ENCODE measurements at places on chromosomes 2 and 18. TPM values are rescaled to one million over a fixed set of nuclear protein-coding genes. Genes with fewer than 3 reads are reported as not detected.
A peak's percentile ranks its signal among the peaks of the same experiment; 100 is the strongest.

- no peak for DNase-seq
Observed at GRCh38 chr2:78245394-78246135, 723.4 kb upstream of the LRRTM4 start.

- DNase-seq: no peak
Observed at GRCh38 chr2:64946769-64947247, 42.4 kb upstream of the SLC1A4 start.

GRCh38 chr18:52451256-52451655 is 111.3 kb downstream of the DCC start:
- DNase-seq: no peak

Gene TUBA4B
- not detected for total RNA-seq

Gene PSTPIP2
- total RNA-seq: 4.5 TPM

Gene SKA1
- total RNA-seq: not detected

- no peak for DNase-seq
Observed at GRCh38 chr2:118291251-118291880, 203.1 kb downstream of the INSIG2 start.

Gene PCARE
- total RNA-seq: 0.61 TPM

DNA sequence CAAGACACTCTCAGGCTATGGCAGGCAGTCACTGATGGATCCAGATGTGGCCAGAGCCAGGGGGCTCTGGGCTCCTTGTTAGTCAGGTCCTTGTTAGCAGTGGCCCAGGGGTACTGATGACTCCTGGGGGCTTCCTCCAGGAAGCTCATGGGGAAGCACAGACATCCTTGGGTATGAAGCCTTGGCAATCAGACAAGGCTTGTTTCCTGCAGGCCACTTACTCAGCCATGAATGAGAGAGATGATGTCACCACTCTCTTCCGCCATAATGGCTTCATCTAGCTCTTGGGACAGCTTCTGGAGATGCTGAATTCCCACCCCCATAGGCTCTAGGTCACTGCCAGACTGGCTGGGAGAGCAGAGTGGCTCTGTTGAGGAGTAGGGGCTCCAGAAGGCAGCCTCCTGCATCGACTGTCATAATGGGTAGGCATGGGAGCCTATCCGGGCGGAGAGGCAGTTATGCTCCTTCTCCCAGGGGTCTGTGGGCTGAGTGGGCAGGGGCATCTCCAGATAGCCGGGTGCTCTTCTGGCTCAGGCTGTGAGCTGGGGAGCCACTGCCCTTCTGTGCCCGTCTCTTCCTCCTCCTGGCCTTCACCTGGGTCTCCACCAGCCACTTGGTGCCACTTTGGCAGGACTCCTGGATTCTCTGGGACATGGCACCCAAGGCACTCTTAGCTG is 40.2 kb upstream of the BMPR2 start:
- no peak for DNase-seq

Gene TBC1D8
- 56.5 TPM for total RNA-seq

Gene EFHD1
- total RNA-seq: 13.7 TPM

- DNase-seq: peak; percentile 79
Observed at GRCh38 chr2:236568068-236568921, 1.3 kb upstream of the ACKR3 start.

DNA sequence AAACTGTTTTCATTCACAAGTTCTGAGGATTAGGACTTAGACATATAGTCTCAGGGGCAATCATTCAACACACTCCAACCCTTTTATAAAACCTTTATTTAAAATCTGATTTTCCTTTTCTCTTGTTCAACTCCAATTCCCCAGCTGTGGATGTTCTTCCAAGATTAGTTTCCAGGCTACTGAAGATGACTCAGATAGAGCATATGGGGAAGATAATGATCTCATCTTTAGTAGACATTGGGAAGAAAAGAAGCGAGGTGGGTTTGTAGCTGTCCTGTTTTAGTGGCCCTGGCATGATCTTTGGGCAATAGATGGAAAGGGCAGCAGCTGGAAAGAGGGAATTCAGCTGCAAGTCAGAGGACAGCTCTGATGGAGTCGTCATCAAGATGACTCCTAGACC is 247.7 kb upstream of the CCDC68 start:
- DNase-seq: no peak

- DNase-seq: no peak
Observed at GRCh38 chr18:12851716-12852115, 32.3 kb downstream of the PTPN2 start.

DNA sequence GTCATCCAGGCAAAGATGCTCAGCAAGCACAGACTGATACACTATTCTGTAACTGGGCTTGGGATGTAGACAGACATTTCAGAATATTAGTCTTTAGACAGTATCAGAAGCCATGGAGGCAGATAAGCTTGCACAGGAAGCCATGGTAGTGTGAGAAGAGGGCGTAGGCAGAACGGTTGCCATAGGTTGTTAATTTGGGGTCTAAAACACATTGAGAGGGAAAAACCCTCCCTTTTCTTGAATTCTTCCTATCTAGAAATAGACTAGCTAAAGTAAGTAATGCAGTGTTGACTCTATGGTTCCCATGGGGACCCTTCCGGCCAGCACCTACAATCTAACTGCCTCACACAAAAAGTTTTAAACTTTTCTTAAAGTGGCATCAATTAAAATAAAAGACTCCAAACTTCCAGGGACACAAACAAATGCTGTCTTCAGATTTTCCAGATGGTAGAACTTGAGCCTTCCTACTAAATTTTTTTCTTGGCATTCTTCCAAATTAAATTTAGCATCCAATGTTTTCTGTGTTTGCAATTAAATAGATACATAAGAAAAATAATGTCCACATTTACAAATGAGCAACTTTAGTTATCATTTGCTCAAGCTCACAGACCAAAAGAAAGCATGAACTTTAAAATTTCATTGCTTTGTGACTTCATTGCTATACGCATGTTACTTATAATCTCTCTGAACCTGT is 1.9 kb downstream of the PRKRA start:
- DNase-seq: no peak

Gene ZSWIM2
- not detected for total RNA-seq

Gene GAREM1
- 13.5 TPM for total RNA-seq

Gene PXDN
- total RNA-seq: 13.9 TPM

DNA sequence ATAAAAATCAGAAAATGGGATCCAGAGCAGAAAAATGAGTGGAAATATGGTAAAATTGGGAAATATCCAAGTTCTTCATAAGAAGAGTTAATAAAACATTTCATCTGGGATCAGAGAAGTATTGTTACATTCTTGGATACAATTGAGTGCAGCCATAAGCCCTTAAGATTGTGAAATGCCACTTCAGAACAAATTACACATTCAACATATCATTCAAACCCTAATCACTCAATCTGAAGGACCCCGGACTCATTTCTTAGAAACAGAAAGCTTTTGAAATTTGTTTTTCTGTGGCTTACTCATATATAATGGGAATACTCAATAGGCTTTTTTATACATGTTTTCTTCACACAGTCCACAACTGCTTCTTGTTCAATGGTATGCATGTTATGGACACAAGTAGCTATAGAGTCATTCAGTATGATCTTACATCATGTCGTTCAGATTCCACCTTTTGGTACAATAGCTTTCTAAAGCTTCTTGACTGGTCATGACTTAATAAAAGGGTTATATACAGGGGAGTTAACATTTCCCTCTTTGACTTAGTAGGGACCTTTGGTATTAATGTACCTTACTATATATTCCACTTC is 39.9 kb downstream of the SCN7A start:
- DNase-seq: no peak

- no peak for DNase-seq
Observed at GRCh38 chr18:76827205-76828200, 5.1 kb downstream of the ZNF236 start.

GRCh38 chr2:97704989-97705388 is 8.4 kb upstream of the ZAP70 start:
- no peak for DNase-seq

DNA sequence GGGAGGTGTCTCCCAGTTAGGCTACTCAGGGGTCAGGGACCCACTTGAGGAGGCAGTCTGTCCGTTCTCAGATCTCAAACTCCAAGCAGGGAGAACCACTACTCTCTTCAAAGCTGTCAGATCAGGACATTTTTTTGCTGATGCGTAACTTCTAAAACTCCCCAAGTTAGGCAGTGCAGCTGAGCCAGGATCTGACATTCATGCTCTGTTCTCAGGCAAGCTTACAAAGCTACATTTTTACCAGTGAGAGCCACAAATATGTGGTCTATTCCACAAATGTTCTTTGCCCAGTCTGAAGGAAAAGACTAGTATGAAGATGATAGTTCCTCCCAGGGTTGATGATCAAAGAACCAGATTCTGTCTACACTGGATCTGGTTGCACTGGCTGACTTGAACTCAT is 184.1 kb downstream of the MTCL1 start:
- no peak for DNase-seq

Gene UGT1A7
- total RNA-seq: not detected

- DNase-seq: peak; percentile 34
Observed at GRCh38 chr18:62957885-62958472, 242.6 kb downstream of the PHLPP1 start.

Gene ST8SIA5
- total RNA-seq: 14.7 TPM

Gene EVX2
- not detected for total RNA-seq

DNA sequence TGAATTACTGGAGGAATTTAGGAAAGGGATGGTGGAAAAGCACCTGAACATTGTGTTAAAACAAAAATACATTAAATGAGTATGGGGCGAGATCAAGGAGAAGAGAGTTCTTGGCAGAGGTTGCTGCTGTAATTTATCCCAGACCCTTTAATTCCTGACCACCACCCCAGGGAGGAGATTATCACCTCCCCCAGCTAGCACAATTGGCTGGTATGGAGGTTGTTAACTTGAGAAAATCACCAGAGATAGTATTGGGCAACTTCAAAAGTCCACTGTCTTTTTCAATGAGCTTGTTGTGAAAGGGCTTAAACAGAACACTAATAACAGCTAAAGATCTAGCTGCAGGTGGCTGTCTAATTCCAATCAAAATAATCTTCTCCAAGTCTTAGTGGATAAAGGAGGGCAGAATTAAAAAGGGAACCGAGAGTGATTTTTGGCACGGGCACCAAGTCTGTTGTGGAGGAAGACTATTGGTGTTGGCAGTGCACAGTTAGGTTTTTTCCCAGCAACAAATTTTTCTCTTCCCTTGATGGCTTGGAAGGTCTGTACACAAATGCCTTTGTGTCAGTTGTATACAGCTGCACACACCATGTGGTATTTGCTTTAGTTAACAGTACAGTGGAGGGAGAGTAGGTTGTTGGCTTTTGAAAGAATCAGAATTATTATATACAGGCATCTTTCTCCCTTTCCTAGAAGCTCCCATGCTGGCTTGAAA is 289.5 kb downstream of the SLC4A3 start:
- DNase-seq: no peak

DNA sequence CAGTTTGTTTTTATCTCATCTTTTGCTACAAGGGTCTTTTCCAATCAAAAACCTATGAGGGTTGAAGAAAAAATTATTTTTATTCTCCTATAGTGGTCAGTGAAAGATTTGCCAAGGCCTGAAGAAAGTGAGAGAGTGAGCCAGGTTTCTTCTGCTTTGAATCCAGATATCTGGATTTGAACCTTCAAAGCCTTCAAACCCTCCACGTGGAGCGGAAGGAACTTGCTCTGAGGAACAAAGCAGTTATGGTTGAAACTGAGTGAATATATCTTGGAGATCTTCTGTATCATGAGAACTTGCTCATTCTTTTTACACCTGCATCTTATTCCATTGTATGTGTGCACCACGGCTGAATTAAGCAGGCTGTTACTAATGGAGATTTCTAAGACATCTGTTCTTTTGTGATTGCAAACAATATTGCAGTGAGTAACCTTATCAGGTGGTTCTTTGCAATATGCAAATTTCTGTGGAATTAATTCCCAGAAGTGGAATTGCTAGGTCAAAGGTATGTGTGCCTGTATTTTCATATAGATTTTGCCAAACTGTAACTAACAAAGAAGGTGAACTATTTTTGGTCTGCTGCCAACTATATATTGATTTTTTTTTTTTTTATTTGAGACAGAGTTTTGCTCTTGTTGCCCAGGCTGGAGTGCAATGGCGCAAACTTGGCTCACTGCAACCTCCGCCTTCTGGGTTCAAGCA is 147.9 kb downstream of the B3GNT2 start:
- DNase-seq: no peak

GRCh38 chr2:85917887-85918795 is 29.4 kb upstream of the ST3GAL5 start:
- DNase-seq: no peak

Gene TCF7L1
- total RNA-seq: 6.3 TPM

- DNase-seq: no peak
Observed at GRCh38 chr2:219116776-219117646, 43.6 kb downstream of the NHEJ1 start.

Gene WNT10A
- total RNA-seq: 0.16 TPM

- no peak for DNase-seq
Observed at GRCh38 chr18:49899657-49900330, 86.5 kb upstream of the ACAA2 start.

DNA sequence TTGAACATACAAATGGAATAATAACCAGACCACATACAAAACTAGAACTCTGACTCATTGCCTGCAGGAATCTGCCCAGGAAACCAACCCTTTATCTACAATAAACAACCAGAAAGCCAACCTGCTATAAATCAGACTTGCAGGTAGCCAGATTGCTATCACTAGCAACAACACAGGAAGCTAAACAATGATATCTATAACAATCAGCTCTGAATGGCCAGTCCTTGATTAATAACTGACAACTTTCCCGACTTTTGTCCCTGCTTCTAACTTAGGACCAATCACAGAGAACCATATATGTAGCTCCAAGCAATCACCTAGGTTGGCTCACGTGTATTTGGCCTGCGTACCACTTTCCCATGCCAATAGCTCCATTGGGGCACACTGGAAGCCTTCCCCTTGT is 470.8 kb downstream of the RIT2 start:
- DNase-seq: no peak

DNA sequence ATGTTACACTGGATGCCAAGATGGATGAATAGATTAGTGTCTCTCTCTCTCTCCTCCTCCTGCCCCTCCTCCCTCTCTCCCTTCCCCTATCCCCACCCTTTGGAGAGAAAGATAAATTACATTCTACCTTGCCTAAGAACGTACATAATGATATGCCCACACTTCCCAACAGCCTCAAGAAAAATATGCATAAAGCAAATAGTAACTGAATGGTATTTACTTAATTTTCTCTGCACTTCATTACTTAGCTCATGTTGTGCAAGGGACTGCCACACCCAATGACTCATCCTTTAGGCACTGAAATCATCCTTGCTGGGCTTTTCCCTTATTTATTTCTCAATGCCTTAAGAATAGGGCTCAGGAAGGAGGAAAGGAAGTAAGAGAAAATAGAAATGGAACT is 137.3 kb upstream of the PID1 start:
- DNase-seq: no peak

GRCh38 chr2:179571252-179571651 is 290.2 kb downstream of the ZNF385B start:
- DNase-seq: no peak

GRCh38 chr2:46888421-46888952 is 27.1 kb downstream of the MCFD2 start:
- DNase-seq: no peak

Data from heart left ventricle (tissue), 16 donors.